ENCODE measurements at places on chromosomes 6 and 20. TPM values are rescaled to one million over a fixed set of nuclear protein-coding genes. Genes with fewer than 3 reads are reported as not detected.

Gene CALHM4
- 4.5 TPM for total RNA-seq

DNA sequence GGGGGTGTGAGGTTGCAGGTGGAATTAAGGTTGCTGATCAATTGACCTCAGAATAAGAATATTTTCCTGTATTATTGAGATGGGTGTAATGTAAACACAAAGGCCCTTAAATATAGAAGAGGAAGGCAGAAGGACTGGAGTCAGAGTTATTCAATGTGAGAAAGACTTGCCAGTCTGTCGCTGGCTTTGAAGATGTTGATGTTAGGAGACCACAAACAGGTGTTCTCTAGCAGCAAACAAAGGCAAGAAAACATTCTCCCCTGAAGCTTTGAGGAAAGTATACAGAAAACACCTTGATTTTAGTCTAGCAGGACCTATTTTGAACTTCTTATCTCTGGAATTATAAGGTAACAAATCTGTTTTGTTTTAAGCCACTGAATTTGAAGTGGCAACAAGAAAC lies 138.9 kb upstream of the PTPRK start:
- no peak for DNase-seq

DNA sequence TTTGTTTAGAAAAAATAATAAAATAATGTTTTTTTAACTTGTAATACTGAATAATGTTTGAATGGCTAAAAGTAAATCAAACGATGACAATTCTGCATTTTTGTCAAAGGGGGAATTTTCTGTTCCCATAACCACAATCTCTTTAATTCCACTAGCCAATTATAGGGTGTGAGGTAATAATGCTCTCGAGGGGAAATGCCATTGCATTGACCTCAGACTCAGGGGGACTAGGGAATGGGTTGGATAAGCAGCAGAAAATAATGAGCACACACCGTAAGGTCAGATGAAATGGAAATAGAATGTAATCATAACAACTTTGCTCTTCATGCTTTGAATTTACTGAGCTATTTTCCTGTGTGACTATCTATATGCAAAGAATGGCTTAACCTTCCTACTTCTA lies 584.7 kb downstream of the RFPL4B start:
- no peak for DNase-seq

Gene SSTR4
- total RNA-seq: not detected

Gene DEFB125
- not detected for total RNA-seq

- DNase-seq: peak; percentile 56
These were observed 25.6 kb downstream of the WRNIP1 start for GRCh38 chr6:2790588-2791449.

DNA sequence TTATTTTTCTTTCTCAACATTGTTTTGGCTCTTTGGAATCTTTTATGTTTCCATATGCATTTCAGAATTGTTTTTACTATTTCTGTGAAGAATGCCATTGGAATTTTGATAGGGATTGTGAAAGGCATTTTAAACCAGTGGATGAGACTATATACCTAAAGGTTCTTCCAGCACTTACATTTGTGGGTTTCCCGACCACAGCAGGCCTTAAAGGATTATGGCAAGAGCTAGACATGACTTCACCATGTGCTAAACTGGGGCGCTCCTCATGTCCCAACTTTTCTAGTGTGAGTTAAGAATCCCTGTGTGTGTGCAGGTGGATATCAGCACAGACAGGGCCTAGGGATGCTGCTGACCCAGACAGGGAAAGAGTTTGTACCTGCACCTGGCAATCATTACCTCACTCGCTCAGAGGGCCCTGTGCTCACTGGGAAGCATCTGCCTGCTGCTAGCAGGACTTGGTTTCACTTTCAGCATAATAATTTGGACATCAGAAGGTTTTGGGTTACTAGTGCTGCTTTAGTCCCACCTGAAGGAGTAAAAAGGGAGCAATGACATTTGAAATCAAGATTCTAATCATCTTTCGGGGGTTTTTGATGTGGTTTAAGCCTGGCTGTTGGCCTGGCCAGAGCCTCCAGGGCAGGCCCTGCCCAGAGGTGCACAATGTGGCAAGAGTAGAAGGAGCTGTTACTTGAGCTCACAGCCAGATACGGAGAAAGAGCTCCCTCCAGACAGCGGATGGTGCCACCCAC lies 137.1 kb downstream of the CDC5L start:
- no peak for DNase-seq

DNA sequence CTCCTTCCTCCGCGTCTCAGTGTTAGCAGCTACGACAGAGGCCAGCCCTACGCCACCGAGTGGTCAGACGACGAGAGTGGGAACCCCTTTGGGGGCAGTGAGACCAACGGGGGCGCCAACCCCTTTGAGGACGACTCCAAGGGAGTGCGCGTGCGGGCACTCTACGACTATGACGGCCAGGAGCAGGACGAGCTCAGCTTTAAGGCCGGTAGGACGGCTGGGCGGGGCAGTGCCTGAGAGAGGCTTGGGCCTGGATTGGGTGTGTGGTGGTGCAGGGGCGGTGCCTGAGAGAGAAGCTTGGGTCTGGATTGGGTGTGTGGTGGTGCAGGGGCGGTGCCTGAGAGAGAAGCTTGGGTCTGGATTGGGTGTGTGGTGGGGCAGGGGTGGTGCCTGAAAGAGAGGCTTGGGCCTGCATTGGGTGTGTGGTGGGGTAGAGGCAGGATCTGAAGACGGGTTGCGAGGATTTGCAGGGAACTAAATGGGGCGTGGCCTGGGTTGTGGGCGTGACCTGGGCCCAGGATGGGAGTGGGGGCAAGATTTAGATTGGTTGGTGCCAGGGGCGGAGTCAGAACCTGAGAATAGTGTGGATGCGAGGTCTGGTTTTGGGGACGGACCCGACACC lies 24.4 kb downstream of the SPDEF start:
- DNase-seq: no peak

Gene SLC22A7
- not detected for total RNA-seq

GRCh38 chr6:15331629-15332251 lies 85.9 kb downstream of the JARID2 start:
- DNase-seq: no peak

Gene TAAR9
- not detected for total RNA-seq

DNA sequence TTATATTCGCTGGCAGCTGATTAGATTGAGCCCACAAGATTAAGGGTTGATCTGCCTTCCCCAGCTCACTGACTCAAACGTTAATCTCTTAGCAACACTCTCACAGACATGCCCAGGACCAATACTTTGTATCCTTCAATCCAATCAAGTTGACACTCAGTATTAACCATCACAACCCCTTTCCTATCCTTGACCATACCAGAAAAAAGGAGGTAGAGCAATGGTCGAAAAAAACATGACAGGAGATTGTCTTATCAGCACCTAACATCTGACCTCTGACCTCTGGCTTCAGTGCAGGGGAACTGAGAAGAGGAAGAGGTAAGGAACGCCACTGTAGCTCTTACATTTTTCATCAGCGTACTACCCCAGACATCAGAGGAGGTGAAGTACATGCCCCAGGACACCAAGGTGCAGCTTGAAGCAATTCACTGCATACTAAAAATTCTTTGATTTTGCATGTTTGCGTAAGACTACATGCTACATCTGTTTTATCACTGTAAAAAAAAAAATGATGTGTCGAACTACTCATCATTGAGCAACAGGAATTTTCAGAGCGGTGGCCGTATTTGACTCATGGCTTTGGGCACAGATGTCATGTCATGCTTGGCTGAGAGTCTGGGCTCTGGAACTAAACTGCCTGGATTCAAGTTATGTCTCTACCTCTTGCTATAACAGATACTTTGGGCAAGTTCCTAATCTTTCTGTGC lies 188.0 kb upstream of the TAB2 start:
- DNase-seq: peak; percentile 67

GRCh38 chr6:150573041-150573681 lies 26.5 kb upstream of the PLEKHG1 start:
- DNase-seq: no peak

DNA sequence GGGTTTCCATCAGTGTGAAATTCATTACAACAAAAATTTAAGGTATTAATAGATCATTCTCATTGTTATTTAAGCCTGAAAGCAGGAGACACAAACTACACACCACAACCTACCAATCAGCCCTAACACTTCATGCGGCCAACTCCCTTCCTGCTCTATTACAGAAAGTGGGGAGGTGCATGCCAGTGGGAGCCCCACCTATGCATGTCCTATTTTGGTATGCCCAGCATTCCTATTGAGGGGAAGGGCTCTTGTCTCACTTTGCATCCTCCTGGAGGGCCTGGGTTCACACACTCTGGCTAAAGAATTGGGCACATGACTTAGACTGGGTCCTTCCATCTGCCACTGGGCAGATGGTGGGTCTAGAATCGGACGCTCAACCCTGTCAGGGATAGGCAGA lies 450.0 kb downstream of the PTPRT start:
- no peak for DNase-seq

Gene ZNF334
- total RNA-seq: 0.55 TPM

Gene SCRT2
- not detected for total RNA-seq

GRCh38 chr20:36974660-36975059 lies 23.2 kb upstream of the SAMHD1 start:
- no peak for DNase-seq

- DNase-seq: no peak
These were observed 305 bp downstream of the IL17A start for GRCh38 chr6:52186480-52186879.

- DNase-seq: peak; percentile 58
These were observed 100.4 kb downstream of the TOX2 start for GRCh38 chr20:44014807-44015732.

Gene HLA-DQB1
- total RNA-seq: 11.3 TPM

GRCh38 chr6:113558966-113559365 lies 298.2 kb upstream of the MARCKS start:
- no peak for DNase-seq

Gene KCNK15
- 3.5 TPM for total RNA-seq

- DNase-seq: peak; percentile 94
These were observed 13.8 kb downstream of the CCN5 start for GRCh38 chr20:44728801-44729443.

- peak; percentile 66 for DNase-seq
These were observed 21.2 kb downstream of the SYNDIG1 start for GRCh38 chr20:24490598-24490997.

DNA sequence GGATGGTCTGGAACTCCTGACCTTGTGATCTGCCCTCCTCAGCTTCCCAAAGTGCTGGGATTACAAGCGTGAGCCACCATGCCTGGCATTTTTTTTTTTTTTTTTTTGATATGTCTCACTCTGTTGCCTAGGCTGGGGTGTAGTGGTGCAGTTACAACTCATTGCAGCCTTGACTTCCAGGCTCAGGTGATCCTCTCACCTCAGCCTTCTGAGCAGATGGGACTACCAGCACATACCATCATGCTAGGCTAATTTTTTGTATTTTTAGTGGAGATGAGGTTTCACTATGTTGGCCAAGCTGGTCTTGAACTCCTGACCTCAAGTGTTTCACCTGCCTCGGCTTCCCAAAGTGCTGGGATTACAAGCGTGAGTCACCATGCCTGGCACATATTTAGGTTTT lies 34.3 kb downstream of the PHF20 start:
- no peak for DNase-seq

Gene SLC35D3
- total RNA-seq: not detected

DNA sequence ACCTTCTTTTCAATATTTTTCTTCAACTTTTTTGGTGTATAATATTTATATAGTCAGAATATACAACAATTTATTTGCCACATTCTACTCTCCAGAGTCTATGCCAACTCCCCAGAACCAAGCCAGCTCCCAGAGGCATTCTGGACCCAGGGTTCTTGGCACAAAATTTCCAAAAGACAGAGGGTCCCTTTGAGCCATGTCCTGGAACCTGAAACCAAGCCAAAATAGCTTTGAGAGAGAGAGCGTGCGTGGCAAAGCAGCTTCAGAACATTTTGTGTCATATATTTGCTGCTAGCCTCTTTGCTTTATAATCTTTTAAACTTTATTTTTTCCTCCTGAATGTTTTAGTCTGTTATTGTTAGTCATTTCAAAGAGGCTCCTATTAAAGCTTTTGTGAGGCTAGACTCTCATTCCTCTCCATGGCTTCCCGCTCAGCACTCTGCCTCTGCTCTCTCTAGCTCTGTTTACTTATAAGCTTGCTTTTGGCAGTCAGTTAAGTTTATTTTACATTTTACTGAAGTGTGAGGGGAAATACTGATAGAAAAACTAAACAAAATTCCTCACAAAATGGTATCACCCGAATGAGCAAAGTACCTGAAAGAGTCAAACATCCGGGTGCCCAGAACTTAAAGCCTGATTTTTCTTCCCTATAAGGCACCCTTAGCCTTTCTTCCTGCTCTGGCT lies 605.1 kb upstream of the ID4 start:
- DNase-seq: no peak

GRCh38 chr6:26457264-26457805 lies 420 bp upstream of the BTN2A1 start:
- DNase-seq: no peak

DNA sequence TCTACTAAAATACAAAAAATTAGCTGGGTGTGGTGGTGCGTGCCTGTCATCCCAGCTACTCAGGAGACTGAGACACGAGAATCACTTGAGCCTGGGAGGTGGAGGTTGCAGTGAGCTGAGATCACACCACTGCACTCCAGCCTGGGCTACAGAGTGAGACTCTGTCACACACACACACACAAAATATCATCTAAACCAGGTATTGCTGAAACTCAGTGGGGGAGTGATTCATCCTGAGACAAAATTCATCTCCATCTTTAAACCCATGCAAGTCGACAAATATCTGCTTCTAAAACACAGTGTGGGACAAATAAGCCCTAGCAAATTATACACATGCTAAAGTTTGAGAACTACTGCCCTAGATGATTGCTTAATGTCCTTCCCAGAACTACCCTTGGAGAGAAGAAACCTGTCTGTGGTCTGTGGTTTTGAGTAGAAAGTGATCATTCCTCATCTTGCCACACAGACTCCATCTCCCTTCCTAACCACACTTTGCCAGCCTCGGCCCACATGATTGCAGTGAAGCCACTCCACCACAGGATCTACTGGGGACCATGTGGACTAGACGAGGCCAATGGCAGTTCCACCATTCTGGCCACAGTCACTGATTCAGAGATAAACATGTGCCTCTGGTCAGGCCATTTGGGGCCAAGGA lies 130.3 kb downstream of the OPRM1 start:
- DNase-seq: no peak

GRCh38 chr6:104574135-104574750 lies 285.5 kb downstream of the HACE1 start:
- no peak for DNase-seq

Gene OLIG3
- total RNA-seq: not detected

- DNase-seq: no peak
These were observed 45.6 kb downstream of the DUSP22 start for GRCh38 chr6:337805-338368.

DNA sequence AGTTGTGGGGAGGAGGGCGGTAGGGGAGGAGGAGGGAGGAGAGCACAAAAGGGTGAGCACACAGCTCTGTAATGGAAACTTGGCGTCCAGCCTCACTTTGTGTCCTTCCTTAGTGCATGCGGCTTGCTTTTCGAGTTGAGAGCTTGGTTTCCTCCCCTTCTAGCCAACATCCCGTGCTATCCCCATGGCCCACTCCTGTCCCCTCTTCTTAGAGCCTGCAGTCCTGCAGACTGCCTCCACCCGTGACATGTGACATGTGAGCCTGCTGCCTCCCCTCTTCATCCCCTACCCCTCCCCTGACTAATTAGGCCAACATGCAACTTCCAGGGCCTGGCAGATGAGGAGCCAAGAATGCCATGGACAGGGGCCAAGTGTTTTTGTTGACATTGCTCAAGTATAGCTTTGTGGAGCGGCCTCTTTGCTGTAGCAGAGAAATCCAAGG lies 63.2 kb downstream of the SLC24A3 start:
- DNase-seq: peak; percentile 74

Gene C6orf118
- total RNA-seq: not detected
